ENCODE measurements at places on chromosomes 12 and 14.

DNA sequence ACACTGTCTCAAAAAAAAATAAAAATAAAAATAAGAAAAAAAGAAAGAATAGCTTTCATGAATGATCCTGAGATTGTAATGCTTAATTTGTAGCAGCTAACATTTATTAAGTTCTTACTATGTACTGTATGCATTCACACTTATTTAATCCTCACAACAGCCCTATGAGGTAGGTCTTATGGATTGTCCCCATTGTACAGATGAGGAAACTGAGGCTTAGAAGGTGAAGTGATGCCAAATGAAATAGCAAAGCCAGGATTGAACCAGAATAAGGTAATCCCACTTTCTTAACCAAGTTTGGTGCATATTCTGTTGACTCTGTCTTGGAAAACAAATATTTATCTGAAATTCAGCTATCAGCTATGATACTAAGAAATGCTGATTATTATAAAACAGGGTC is 2.1 kb downstream of the USP30 start:
- no peak for DNase-seq

DNA sequence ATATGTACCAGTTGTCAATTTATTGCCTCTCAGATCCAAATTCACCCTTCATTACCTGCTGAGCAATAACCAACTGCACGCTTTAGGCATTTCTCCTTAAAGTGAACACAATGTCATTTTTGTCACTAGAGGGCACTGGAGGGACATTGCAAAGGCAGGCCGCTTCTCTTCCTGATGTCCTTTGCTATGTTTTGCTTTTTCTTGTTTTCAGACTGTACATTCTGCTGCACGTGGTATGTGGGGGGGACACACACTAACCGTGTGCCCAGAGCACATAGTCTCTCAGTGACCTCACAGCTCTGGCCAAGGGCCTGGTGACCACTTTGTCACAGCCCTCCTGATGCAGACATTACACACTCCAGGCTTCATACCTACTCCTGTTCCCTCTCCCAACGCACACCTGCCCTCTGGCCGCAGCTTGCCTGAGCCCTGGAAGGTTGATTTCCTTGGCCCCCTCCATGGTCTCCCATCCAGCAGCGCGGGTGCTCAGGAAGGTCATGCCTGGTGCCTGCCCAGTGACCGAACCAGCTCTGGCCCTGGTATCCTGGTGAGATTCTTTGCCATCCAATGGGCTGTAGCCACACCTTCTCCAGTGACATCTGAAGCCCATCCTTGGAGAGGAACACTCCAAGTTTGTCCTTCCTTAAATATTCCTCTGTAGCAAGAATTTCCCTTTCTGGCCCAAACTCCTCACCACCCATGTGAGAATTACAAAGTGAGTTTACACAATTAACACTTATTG is 39.9 kb downstream of the MYO1H start:
- DNase-seq = no peak

DNA sequence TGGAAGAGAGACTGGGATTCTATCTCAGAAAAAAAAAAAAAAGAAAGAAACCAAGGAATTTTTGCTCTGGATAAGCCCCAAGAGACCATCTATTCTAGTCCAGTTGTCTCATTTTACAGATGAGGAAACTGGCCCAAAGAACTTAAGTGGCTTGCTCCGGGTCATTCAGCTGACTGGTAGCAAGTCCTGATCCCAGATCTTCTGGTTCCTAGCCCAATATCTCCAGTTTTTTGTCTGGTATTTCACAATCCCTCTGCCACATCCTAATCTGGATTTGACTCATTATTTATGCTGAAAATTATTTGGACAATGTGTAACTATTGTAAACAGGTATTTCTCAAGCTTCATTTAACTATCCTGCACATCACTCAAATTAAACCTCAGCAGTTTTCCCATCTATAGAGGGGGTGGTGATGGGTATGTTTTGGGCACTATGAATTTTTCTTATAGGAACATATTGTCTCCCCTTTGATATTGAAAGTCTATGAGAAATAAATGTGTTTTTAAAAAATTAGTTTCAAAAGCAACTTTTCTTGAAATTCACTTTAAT is 43.4 kb downstream of the PPP2R5E start:
- no peak for DNase-seq

- no peak for DNase-seq
Measured at GRCh38 chr12:105967038-105967776, 171.5 kb downstream of the NUAK1 start.

DNA sequence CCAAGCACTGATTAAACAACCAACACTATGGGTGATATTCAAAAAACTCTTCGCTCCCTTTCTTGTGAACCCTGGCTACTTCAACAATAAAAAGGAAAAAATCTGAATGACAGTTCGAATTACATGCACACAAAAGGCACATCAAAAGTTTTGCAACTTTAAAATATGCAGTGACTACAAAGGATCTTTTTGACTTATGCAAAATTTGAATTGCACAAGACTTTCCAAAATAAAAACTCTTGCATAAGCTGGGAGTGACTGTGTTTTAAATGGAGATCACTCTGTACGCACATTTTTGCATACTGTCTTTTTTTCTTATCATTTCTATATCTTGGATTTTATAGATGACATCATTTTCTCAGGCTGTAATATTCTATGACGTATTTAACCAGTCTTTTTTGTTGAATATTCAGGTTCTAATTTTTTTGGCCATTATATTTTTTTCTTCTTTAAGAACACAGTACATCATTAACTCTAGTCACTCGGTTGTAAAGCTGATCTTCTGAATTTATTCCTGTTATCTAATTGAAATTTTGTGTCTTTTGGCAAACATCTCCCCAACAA is 667.6 kb upstream of the TBX3 start:
- DNase-seq = no peak

DNA sequence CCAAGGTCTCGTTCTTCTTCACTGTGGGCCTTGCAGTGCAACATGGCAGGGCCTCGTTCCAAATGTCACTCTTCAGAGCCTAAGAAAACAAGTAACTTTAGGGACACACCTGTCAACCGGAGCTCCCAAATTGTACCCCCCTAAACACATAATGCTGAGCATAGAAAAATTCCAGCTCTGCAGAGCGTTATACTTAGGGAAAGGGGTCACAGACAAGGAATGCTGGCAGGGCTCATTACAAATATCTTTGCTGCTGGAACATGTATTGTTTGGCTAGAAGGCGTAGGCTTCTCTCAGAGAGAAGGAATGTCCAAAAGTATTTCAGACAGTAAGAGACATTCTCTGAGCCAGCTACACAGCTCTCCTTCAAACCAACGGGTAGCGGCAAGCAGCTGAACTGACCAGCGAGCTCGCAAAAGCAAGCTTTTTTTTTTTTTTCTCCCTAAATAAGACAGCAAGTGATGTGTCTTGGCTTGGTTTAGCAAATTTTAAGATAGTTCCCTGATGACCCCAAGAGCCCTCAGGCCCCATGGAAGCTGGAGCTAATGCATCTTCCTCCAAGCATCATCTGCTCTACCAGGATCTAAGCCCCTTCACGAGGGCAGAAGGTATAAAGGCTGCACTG is 24.5 kb downstream of the SSH1 start:
- no peak for DNase-seq

GRCh38 chr14:71209888-71210287 is 302.6 kb downstream of the PCNX1 start:
- DNase-seq = no peak

- no peak for DNase-seq
Measured at GRCh38 chr12:27539191-27539631, 15.2 kb downstream of the PPFIBP1 start.

GRCh38 chr14:93954900-93955849 is 21.2 kb downstream of the ASB2 start:
- DNase-seq = no peak

DNA sequence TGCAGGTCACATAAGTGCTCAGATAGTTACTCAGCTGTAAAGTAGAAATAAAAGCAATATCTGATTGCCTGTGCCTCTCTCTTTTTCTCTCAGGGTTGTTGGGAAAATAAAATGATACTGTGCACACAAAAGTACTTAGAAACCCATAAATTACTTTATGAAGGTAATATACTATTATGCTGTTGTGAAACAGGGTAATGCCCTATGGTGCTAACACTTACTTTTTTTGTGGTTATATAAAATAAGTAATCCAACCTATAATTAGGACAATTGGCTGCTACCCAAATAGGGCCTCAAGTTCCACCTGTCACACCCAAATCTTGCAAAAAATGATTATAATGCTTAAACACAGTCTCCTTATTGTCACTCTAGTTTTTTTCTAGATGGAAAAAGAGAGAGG is 50.6 kb downstream of the DAAM1 start:
- DNase-seq = no peak

GRCh38 chr14:37594238-37594970 is 645 bp downstream of the FOXA1 start:
- peak; percentile 69 for DNase-seq

GRCh38 chr12:103672401-103673119 is 85.5 kb downstream of the STAB2 start:
- DNase-seq = no peak

DNA sequence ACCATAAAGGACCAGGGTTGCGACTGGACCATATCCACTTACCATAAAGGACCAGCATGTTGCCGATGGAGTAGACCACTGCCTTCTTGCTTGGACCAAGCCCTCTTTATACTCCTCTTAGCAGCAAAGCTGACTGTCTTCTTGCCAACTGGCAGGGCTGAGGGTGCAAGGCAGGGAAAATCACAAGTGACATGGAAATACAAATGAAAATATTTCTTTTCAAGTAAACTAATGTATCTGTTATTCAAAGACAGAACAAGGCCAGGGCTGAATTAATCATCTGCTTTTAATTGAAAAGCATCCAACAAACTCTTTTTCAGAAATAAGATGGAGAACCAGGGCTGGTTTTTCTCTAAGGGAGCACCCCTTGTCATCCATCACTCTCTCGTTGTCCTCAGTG is at the start of gene CELA1:
TSS of gene CELA1 (minus strand) at position 99 of the 400 bp plus-strand sequence. CDS start at position 58, 41 bp downstream.
- no peak for DNase-seq

GRCh38 chr12:104507672-104508071 is 50.9 kb downstream of the CHST11 start:
- peak; percentile 11 for DNase-seq

DNA sequence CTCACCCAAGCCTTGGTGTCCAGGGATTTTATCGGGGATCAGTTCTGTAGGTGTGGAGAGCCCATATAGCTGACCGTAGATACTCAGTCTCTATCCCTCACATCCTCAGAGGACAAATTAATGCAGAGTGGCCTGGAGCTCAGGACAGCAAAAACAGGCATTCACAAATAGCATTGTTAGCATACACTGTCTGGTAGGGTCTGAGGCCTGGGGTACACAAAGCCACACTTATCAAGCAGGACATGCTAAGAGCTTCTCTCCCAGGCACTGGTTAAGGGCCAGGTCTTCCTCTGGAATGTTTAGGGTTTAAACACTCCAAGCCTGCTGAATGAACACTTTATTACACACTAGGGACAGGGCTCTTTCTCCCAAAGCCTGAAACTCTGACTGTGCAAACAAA is 253.2 kb downstream of the NEDD1 start:
- DNase-seq = no peak

DNA sequence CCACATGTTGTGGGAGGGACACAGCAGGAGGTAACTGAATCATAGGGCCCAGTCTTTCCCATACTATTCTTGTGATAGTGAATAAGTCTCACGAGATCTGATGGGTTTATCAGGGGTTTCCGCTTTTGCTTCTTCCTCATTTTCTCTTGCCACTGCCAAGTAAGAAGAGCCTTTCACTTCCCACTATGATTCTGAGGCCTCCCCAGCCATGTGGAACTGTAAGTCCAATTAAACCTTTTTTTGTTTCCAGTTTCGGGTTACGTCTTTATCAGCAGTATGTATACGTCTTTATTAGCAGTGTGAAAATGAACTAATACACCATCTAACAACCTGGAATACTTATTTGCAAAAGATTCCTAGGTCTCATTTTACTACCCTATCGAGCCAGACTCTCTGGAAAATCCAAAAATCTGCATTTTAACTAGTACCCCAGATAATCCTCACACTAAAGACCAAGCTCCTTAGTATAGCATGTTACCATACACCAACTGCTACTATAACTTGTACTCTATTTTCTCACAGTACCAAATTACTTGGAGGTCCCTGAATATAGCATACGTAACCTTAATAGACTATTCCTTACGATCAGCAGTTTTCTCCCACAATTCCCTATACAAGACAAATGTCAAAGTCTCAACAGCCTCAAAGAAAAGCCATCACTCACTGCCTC is 11.5 kb downstream of the GTF2A1 start:
- no peak for DNase-seq

- no peak for DNase-seq
Measured at GRCh38 chr12:11716794-11717518, 67.5 kb downstream of the ETV6 start.

- DNase-seq = no peak
Measured at GRCh38 chr12:34393821-34394150, 371.5 kb downstream of the ALG10 start.

- DNase-seq = no peak
Measured at GRCh38 chr14:37708481-37708880, 113.1 kb downstream of the TTC6 start.

DNA sequence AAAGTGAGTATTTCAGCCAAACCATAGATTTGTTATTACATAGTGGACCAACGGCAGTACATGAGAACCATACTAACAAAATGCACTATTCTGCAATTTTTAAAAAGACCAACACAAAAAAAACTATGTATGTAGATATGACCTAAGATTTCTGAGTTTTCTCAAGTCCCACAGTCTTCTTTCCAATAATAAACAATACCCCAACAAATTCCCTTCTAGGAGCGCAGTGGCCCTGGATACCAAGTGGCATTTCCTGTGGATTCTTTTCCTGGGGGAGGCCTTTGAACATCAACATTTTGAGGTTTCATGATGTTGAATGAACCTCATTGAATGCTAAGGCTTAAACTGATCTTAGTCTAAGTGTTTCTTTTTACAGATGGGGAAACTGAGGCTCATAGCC is 210.5 kb downstream of the BCAT1 start:
- no peak for DNase-seq

GRCh38 chr12:128387811-128388422 is 120.9 kb downstream of the TMEM132C start:
- DNase-seq = no peak

- no peak for DNase-seq
Measured at GRCh38 chr12:6954316-6955107, 3.4 kb downstream of the PTPN6 start.

DNA sequence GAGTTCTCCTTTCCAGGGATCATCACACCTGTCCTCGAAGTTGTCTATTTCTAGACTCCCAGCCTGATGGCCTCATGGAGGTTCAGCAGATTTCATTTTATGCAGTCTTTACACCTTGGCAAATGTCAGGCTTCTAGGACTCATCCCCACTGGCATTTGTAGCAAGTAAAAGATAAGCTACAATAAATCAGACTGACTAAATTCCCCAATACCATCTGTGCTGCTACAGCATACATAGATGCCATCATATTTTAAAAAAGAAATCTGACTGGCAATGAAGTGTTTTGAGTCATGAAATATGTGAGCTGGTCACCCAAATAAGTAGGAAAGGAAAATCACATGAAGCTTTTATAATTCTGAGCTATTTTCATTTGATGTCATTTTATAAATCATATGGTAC is 55.3 kb downstream of the KCNC2 start:
- DNase-seq = no peak

GRCh38 chr12:13273850-13274249 is 77.3 kb downstream of the EMP1 start:
- no peak for DNase-seq

DNA sequence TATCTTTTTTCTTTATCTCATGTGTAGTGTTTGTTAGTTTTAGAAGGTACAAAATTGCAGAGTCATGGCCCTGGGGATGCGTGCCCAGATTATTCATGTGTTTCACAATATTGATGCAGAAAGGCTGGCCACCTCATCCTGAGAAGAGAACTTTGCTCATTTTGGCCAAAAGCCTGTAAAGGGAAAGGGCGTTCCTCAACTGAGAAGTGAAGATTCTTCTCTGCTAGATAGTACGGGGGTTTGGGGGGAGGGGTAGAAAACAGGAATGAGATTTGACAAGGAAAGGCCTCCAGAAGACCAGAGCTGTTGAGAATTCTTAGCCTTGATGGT is 1.7 kb downstream of the MGST1 start:
- peak; percentile 73 for DNase-seq
